Effector memory CD4-positive, alpha-beta T cell (primary cell): ENCODE measurements at places on chromosomes 5 and 9.

DNA sequence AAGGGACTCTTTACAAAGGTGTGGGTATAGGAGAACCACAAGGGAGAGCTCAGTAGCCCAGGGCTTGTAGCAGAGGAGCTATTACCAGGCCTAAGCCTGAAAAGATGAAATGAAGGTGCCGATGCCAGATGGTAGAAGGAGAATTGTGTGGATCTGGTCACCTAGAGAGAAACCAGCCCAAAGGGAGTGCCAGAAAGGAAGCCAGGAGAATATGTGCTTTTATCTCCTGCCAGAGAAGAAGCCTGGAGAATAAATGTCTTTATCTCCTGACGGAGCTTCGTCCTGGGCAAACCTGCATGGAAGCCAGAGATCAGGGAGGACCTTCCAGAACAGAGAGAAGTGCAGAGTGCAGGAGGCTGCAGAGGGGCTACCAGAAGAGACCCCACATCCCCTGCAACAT is 142.6 kb downstream of the MED10 start:
- DNase-seq, result no peak

DNA sequence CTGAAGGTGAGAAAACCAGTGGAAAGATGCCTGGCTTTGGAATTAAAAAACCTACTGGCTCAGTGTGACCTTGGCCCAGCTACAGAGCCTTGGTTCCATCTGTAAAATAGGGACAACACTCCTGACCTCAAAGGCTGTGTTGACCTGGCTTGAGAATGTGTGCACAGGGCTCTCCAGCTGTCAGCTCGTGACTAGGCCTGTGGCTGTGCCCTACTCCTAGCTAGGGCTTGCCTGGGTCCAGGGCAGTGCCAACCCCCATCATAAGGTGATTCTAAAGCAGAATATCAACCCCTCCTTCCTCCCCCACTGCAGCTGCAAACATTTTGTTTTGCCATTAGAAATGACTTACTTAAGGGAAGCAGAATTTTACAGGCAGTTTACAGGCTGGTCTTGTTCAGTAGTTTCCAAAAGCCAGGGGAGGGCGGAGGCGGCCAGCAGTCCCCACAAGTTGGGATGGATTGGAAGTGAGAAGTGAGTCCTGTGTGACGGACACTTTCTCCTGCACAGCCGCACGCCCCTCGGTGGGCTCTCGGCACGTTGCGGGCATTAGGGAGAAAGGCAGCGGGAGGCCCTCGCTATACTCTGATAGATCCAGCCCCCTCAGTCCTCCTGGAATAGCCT is 7.3 kb downstream of the PITX1 start:
- DNase-seq, result no peak

GRCh38 chr9:136345281-136346156 is 18.0 kb downstream of the DNLZ start:
- no peak for DNase-seq

- DNase-seq, result no peak
These were observed 30.2 kb upstream of the NRG2 start for GRCh38 chr5:140073296-140073695.

DNA sequence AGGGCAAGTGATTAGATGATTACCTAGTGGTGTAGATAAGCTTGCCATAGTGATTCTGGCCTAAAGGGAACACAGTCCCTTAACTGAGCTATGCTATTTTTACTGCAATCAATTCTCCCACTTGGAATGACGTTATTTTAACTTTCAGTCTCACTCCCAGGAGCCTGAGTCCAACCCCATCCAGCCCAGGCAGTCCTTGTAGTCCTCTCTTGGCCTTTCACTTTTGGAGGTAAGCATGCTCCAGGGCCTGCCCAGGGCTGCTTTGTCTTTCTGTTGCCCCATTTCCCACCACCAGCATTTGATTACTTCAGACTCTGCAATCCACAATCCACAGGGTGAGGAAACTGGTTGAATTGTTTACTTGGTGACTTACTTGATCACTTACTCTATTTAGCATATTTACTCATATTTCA is 233.0 kb downstream of the CD180 start:
- DNase-seq, result no peak

- DNase-seq, result no peak
These were observed 121.0 kb upstream of the RGS7BP start for GRCh38 chr5:64384765-64385164.

DNA sequence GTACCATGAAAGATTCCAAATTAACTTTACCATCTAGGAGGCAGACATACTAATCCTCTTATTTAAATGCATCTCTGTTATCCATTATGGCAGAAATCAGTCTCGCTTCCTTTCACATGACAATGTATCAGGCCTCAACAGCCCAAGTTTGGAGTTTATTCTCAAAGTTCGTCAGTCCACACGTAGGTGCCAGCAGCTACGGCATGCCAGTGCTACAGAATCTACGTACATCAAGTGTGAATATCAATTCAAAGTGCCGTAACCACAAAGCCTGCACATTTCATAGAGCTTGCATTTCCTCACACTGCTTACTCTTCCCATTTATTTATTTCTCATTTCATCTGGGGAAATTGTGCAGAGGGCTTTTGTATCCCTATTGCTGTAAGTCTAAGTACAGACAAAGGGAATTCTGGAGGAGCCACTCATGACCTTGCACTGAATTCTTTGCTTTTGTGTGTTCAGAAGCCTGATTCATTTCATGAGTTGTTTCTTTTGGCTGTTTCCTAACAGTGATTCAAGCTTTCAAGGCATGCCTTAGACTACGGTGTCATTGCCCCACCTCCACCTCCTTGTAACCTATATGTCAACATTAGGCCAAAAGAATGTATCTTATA is 10.0 kb downstream of the ENC1 start:
- no peak for DNase-seq
